ENCODE measurements at places on chromosomes 1 and 21.

- DNase-seq = no peak
These were observed 2.2 kb downstream of the CSF1 start for GRCh38 chr1:109912873-109913272.

- no peak for DNase-seq
These were observed 74.2 kb downstream of the GABPA start for GRCh38 chr21:25809013-25809412.

- DNase-seq = no peak
These were observed 137.1 kb downstream of the PROX1 start for GRCh38 chr1:214124915-214125314.

- no peak for DNase-seq
These were observed 22.8 kb upstream of the CRNN start for GRCh38 chr1:152436593-152437496.

DNA sequence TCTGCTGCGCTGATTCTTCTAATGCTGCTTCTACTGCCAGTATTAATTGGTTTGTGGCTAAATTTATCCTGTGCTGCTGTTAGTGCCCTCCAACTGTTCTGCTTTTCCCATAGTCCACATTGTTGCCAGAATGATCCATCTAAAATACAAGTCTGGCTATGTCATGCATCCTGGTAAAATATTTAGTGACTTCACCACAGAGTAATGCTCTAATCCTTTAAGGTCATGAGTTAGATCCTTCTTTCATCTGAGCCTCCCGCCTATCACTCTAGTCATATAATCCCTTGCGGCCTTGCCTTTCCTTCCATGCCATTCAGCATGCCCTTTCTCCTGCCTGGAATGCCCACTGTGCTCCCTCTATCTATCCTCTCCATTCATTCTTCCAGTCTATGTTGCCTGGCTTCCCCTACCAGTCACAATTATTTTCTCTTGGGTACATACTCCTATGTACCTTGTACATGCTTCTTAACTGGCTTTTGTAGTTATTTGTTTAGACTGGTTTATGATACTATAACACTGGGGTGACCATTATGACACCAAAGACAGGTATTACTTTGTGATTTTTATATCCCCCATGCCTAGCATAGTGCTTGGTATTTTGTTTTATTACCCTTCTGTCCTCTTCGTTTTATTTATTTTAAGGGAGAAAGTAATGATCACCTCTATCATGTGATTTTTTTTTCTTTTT lies 144.0 kb downstream of the MAGI3 start:
- DNase-seq = peak; percentile 35

GRCh38 chr1:225427235-225428067 lies at the start of gene LBR:
Gene LBR (minus strand): TSS chr1:225428038. CDS start chr1:225424075, 3,963 bp downstream.
- peak; percentile 43 for DNase-seq

DNA sequence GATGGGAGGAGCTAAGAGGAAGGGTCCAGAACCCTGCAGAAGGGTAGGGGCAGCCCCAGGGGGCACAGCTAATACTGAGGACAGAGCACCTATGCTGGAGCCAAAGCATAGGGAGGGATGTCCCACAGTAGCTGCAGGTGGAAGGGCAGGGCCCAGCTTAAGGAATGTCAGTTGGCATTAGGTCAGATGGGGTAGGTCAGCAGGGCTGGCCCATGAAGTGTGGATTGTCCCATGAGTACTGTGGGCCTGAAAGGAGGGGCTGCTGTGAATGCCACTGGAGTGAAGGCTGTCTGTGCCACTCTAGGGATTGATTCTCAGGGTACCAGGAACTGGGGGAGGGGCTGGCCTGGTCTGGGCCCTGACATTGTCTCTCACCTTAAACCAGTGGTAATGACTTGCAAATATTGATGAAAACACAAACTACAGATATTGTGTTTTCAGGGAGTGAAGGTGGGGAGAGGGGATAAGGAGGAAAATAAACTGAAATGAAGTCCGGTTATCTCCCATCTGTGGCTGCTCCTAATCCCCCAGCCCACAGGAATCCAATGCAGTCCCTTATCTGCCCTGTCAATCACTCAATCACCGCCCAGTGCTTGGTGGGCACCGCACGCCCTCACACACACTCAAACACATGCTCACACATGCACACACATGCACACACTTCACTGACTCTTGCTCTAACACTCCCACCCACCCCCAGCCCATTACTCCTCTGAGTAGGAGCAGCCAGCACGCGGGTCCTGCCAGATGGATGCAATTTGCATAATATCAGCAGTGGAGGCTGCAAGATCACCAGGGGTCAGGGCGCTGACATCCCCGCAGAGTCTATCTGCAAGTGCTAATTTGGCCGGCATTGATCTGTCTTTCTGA lies 27.8 kb downstream of the DMAP1 start:
- DNase-seq = no peak

GRCh38 chr1:184032930-184033418 lies 4.6 kb downstream of the COLGALT2 start:
- no peak for DNase-seq

DNA sequence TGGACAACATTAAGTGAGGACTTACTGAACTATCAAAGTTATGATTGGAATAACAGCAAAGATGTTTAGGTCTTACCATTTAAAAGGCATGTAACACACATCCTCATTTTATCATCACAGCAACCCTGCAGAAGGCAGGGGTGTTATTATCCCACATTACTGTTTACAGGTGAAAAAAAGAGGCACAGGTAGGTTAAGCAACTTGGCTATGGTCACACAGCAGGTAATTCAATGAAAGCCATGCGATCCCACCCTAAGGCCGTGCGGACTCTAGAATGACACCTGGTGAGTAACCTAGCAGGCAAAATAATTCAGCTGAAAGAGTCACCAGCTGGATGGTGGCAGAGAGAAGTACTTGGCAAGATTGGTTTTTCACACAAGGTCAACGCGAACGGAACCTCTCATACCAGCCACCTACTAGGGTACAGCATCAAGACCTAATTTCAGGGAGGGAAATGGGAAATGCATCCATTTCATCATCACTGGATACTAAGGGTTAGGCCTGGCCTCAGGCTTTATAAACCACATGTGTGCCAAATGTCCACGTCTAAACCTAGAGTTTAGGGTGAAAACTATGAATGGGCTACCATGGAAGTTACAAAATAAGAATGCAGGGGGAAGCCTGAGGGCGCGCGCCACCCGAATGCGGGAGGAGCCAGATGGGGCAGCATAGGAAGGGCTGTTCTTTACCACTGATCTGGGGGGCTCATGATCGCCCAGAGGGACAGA lies 85.3 kb downstream of the SLC66A1 start:
- DNase-seq = no peak

- DNase-seq = peak; percentile 7
These were observed 12.9 kb upstream of the KCNE1 start for GRCh38 chr21:34524646-34525601.

DNA sequence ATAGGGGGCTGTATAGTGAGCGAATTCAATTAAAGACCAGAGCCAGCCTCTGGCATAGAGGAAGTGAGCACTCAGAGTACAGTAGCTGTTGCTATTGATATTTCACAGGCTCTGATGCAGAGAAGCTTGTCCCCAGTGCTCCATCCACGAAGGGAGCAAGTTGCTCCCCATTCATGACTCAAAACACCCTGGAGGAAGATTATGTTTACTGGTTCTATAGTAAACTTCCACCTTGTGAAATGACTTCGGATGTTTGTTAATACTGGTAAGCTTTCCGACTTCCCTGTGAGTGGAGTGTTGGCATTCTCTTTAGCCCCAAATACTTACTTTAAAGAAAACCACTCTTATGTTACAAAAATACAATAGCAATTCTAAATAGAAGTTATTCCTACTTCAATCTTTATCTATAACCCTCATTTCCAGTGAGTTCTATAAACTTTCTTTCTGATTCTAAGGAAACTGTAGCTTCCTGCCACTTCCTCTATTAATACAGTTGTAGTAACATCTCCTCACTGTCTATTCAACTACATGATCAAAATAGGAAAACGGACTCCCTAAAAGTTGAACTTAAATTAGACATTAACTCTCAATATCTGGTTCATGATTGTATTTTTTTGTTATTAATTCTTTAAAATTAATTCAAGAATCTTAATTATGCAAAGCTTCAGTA lies 46.4 kb downstream of the ZNF281 start:
- no peak for DNase-seq

DNA sequence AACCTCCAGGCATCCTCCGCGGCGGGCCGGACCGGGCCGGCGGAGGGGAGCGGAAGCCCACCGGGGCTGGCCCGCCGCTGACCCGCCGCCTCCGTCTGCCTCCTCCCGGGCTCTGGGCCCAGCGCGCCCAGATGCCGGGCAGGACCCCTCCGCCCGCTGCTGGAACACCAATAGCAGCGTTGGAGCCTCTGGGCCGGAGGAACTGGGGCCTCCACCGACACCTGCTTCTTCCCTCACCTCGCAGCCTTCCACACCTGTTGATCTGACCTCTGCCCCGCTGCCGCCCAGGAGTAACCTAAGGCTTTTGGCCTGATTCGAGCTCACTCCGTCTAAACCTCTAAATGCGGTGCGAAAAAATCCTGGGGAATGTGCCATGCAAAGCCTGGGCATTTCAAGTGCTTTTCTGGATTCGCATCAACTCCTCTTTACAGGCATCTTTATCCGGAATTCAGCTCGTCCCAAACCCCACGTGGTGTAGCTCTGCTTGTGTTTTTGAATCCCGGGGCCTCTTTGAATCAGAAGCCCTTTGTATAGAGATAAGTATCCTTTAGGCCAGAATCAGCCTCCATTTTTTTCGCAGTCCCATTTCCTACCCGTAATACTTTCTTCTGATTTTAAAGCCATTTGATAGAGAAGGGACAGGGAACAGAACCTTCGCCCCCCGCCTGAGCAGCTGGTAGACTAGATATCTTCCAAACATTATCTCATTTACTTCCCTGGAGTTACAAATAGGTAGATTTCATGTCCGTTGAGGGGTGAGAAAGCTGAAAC lies 680 bp upstream of the CNN3 start:
- peak; percentile 65 for DNase-seq

DNA sequence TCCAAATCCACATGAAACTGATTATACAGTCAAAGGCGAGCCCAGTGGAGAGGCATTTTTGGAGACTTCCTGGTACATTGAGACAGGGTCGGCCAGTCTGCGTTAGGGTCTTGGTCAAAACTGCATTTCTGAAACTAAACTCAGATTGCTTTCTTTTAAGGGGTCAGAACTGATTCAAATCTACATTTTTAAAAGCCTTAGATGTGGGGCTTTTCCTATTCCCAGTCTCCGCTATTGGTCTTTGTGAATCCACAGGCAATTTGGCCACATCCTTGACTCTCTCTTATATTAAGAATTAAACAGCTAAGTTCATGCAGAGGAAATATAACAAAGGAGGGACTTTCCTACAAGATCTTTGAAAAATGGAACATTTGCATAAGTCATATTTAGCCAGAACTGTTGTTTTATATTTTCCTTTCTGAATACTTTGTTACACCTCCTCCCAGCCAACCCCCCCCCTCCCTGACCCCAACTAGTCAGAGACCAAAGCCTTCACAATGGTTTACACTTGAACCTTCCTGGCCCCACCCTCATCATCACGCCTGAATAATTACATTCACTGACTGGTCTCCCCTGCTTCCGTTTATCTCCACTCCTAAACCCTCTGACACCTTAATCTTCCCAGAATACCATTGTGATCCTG lies 30.9 kb downstream of the SELL start:
- no peak for DNase-seq

GRCh38 chr1:29878501-29878900 lies 642.2 kb downstream of the PTPRU start:
- DNase-seq = no peak

Data from ACHN (cell line).